ENCODE measurements at places on chromosomes 2 and 18.

GRCh38 chr2:140814141-140814540 is 1316.7 kb downstream of the LRP1B start:
- no peak for DNase-seq

DNA sequence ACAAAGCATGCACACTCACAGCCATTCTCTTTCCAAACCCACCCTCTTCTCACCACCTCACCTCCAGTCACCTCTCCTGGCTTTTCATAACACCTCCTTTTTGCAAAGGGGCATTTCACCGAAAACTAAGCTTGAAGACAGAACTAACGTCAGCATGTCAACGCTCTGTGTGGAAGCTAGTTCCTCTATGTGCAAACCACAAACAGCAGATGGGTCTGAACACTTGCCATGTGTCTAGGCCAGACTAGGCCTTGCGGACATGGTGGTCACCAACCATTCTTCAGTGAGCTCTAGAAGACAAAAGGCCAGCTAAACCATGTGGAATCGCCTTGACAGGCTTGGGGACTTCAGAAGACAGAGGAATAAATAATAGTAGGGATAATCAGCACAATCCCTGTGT is 148.5 kb downstream of the TXNL1 start:
- DNase-seq, result no peak

- DNase-seq, result no peak
Observed at GRCh38 chr2:202373490-202373889, 2.6 kb upstream of the BMPR2 start.

DNA sequence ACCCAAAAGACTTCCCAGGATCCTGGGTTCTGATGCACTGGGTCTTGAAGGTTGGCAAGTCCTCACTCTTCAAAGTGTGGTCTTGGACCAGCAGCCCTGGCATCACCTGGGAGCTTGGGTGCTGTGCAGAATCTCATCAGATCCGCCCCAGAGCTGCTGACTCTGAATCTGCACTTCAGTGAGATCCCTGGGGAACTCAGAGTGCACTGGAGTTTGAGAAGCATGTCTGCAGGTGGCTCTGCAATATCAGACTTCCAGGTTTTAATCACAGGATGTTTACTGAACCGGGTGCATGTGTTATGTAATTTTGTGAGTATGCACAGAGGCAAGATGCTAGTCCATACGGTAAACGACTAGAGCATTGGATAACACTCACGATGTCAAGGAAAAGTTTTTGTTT is 58.0 kb upstream of the BOD1L2 start:
- no peak for DNase-seq

DNA sequence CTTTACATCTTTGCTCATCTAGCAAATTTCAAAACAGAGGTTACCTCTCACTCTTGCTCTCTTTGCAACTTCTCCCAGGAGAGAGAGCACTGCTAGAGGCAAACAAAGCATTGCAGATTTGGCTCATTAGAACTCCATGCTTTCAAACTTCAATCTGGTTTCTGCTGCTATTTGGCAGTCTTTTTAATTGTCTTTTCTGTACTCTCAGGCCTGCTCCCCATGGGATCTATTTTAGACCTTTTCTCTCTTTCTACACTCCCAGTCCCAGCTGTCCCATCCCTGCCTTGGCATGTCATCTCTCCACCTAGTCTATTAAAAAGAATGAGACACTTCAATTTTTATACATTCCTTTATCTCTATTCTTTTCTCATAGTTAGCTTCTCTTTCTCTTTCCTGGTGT is 15.2 kb downstream of the KCNJ3 start:
- no peak for DNase-seq

- DNase-seq, result no peak
Observed at GRCh38 chr18:24771300-24771699, 310.9 kb downstream of the HRH4 start.

DNA sequence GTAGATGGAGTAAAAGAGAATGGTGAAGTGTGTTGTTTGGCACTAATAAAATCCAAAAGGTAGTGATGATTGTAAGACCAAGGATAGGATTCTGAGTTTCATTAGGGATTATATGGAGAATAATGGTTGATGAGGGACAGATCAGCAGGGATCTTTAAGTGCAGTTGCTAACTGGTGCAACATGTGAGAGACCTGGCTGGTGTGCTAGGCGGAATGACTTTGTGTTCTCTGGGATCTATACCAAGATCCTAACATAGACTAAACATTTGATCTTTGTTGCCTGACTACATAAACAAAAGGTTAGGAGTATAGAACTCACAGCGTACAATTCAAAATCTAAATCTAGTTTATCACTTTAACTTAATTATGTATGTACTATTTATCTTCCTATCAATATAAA is 135.4 kb downstream of the PTRHD1 start:
- no peak for DNase-seq

GRCh38 chr2:88127888-88128653 is at the start of gene FABP1:
Gene FABP1 (minus strand): TSS chr2:88128062. CDS start chr2:88128017, 45 bp downstream.
- DNase-seq, result no peak

Measured in type B pancreatic cell (in vitro differentiated cells).